AG10803 (cell line): ENCODE measurements at places on chromosomes 5 and 9.

DNA sequence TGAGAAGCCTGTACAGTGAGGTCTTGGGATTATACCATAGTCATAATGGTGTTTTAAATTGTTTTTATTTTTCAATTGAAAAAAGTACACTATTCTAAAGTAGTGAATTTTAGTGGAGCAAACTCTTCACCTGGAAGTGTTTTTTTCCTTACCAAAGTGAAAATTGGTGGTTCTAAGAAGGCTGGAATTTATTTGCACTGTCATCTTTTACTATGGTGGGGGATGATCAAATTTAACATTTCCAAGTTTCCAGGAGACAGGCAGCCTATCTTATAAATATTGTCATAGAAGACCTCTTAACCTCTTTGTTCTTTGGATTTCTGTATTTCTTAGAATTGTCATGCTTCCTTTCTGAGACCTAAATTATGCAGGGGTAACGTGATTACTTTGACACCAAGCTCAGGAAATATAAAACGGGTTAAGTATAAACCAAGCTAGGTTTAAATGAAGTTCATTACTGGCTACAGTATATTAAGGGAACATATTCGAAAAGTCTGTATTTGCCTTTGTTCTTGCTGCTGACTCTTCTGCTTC is 20.2 kb downstream of the NDFIP1 start:
- no peak for DNase-seq

DNA sequence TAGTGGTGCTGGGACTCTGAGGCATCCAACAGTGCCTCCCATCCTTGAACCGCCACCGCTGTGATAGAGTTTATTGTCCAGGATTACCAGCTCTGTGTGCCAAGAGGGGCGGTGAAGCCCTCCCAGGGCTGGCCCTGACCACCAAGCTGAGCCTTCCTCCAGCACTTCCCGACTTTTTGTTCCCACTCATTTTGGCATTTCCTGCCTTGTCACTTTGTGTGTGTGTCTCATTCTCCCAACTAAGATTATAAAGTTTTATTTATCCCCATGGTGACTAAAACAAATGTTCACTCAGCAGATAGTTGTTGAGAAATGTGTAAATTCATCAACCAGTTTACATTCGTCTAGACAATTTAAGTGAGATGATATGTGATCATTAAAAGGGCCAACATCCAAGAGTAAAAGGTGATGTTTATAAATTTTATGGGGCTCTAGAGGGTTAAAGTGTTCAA is 2.5 kb downstream of the F2R start:
- peak; percentile 8 for DNase-seq

GRCh38 chr5:67530609-67531255 is 334.1 kb upstream of the CD180 start:
- no peak for DNase-seq

GRCh38 chr5:10653751-10654400 is 90.0 kb downstream of the ANKRD33B start:
- DNase-seq, result no peak

DNA sequence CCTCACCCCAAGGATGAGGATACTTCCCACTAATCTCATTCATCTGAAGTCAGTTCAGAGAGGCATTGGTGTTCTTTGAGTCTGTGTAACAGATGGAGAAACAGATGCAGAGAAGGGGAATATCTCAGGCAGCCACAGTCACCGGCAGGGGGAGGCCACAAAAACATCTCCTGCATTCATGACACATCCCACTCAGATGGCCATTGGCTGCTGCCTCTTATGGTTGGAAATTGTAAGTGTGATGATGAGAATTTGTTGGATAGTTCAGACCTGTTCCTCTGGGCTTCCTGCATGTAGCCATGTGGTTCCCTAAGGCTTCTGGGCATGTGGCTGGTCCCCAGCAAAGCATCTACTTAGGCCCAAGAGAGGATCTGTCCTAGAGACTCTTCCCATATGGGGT is 45.9 kb upstream of the GABRP start:
- DNase-seq, result no peak

- no peak for DNase-seq
Measured at GRCh38 chr5:138626333-138626944, 51.2 kb upstream of the HSPA9 start.

- no peak for DNase-seq
Measured at GRCh38 chr5:172549696-172550095, 91.4 kb upstream of the NEURL1B start.

GRCh38 chr5:133271606-133272005 is 219.8 kb downstream of the HSPA4 start:
- no peak for DNase-seq

DNA sequence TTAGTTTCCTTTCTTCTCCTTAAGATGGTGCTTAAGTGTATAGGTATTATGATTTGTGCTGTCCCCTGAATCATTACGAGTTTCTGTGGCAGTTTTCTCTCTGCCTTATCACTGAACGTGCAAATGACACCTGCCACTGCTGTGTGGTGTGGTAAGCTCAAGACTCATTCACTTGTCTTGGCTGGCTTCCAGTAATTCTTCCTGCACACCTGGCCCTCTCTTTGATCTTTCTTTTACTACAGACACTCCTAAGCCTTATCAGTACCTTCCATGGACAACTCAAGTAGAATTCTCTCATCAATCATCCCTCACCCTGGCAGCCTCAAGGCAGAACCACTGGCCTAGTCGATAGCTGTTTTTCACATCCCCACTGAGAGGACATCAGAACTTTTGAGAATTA is 82.6 kb upstream of the ADAMTS19 start:
- DNase-seq, result no peak

GRCh38 chr9:98318834-98319478 is 63.5 kb upstream of the TBC1D2 start:
- peak; percentile 71 for DNase-seq

DNA sequence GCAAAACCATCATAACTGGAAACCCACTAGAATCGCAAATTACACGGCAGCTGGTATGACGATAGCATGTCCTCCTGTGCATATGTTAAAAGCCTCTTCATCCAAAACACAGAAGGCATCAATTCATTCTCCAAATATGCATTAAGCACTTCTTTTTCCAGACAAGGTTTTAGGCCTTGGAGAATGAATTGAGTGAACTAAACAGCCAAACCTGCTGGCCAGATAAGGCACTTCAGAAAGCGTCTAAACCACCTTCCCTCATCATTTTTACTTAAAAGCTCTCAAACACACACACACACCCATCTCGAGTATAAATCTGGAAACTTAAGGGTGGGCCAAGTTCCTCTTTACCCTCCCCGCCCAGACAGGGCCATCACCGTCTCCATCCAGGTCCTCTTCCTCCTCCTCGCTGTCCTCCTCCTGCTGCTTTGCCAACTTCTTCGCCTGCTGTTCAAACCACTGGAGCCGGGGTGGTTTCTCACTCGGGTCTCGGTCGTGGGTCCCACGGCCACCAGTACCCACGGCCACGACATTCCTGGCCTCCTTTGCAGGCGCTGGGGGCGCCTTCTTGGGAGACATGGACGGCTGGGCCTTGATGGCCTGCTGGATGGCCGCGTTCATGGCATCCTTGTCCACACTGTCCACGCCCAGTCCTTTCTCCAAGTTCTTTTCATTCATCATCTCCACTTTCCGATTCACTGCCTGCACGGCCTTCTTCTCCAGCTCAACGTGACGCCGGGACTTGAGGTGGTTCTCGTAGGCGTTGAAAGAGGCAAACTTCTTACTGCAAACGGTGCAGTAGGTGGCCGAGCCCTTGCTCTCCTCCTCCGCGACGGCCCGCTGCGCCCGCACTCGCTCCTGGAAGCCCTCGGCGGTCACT is 696 bp downstream of the ZNF622 start:
- DNase-seq, result no peak

DNA sequence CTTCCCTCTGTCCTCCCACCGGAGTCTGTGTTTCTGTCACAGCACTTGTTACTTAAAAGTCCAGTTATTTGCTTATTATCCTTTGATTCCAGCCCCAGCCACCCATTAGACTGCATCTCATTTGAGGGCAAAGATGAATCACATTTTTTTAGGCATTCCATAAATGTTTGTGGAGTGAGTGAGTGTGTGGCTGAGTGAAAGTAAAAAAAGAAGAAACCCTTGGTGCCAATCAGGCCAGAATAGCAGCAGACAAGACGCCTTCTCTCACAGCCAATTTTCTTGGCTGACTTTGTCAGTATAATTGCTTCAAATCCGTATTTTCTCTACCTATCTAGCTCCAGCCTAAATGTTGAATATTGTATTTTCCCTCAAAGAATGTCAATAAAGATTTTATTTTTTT is 613.0 kb upstream of the WWC1 start:
- no peak for DNase-seq

GRCh38 chr5:4570047-4570995 is 569.8 kb upstream of the ADAMTS16 start:
- no peak for DNase-seq

- DNase-seq, result no peak
Measured at GRCh38 chr5:68240202-68240601, 24.6 kb downstream of the PIK3R1 start.

- DNase-seq, result no peak
Measured at GRCh38 chr5:73983644-73984043, 357.6 kb downstream of the ARHGEF28 start.

DNA sequence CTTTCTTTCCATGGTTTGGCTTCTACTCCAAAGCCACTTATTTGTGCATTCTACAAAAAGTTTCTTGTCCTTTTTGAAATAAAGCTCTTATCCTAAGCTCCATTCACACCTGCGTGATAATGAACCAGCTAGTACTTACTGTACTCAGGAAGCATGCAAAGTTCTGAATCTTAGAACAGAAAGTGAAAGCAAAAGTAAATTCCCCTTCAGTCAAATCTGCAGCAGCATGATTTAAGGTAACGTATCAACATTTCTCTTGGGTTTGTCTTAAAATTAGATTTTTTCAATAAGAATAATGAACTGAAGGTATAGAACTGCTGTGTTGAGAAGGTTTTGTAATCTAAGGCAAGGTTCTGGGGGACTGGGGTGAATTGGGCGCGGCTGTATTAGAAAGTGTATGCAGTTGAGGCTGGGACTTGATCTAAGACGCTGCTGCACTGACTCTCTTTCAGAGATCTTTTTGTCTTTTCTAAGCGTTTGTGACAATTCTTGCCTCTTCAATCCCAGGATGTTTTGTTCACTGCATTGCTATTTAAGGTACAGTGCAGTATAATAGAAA is at the start of gene ERAP2:
TSS of gene ERAP2 (plus strand) at position 209 of the 559 bp plus-strand sequence. CDS start 3,186 bp downstream, outside the sequence.
- DNase-seq, result peak; percentile 37

GRCh38 chr5:56145511-56145910 is 87.6 kb downstream of the ANKRD55 start:
- peak; percentile 33 for DNase-seq

GRCh38 chr9:87873607-87874303 is 8.9 kb upstream of the SPATA31E1 start:
- DNase-seq, result no peak
